ENCODE measurements at places on chromosomes 2 and 18. TPM values are rescaled to one million over a fixed set of nuclear protein-coding genes. Genes with fewer than 3 reads are reported as not detected.

GPN1 gene
- 44.9 TPM for total RNA-seq

TRABD2A gene
- 6.8 TPM for total RNA-seq

AKAIN1 gene
- total RNA-seq = not detected

MMADHC gene
- total RNA-seq = 94.0 TPM

KATNAL2 gene
- total RNA-seq = 1.7 TPM

LYPD6B gene
- total RNA-seq = not detected

TSPYL6 gene
- not detected for total RNA-seq

ZAP70 gene
- total RNA-seq = not detected

CFAP210 gene
- not detected for total RNA-seq

SLC16A14 gene
- total RNA-seq = 1.0 TPM

RSAD2 gene
- not detected for total RNA-seq

CD302 gene
- 5.0 TPM for total RNA-seq

SH2D6 gene
- total RNA-seq = 0.59 TPM

COQ10B gene
- 11.3 TPM for total RNA-seq

SP5 gene
- not detected for total RNA-seq

MYO3B gene
- not detected for total RNA-seq

VWC2L gene
- total RNA-seq = not detected

CAD gene
- 58.7 TPM for total RNA-seq

NTSR2 gene
- total RNA-seq = not detected

PDK1 gene
- 11.3 TPM for total RNA-seq

PGAP1 gene
- total RNA-seq = 2.5 TPM

TCF7L1 gene
- total RNA-seq = 1.0 TPM

C18orf54 gene
- total RNA-seq = 3.7 TPM

GPATCH11 gene
- total RNA-seq = 4.8 TPM

CMPK2 gene
- 0.30 TPM for total RNA-seq

PAX8 gene
- 0.17 TPM for total RNA-seq

CXCR2 gene
- not detected for total RNA-seq

ALPG gene
- total RNA-seq = not detected

GBX2 gene
- total RNA-seq = not detected

NDUFV2 gene
- 121 TPM for total RNA-seq

TCF23 gene
- total RNA-seq = not detected

REG3A gene
- total RNA-seq = not detected

FEV gene
- total RNA-seq = not detected

DQX1 gene
- not detected for total RNA-seq

GALR1 gene
- not detected for total RNA-seq

HOXD13 gene
- not detected for total RNA-seq

PPIL3 gene
- 44.2 TPM for total RNA-seq

SP140 gene
- 2.0 TPM for total RNA-seq

CXXC1 gene
- total RNA-seq = 46.9 TPM

TUBB8B gene
- total RNA-seq = not detected

ASB18 gene
- not detected for total RNA-seq

CCDC102B gene
- 5.4 TPM for total RNA-seq

DSG1 gene
- total RNA-seq = not detected

C2orf15 gene
- total RNA-seq = not detected

DSC3 gene
- total RNA-seq = 0.17 TPM

RAPGEF4 gene
- total RNA-seq = 1.8 TPM

SCYGR4 gene
- total RNA-seq = not detected

COL4A3 gene
- total RNA-seq = not detected

PDE11A gene
- total RNA-seq = not detected

FNDC4 gene
- 9.8 TPM for total RNA-seq

MYOM1 gene
- 0.15 TPM for total RNA-seq

MEP1B gene
- not detected for total RNA-seq

DUSP2 gene
- 1.2 TPM for total RNA-seq

GRB14 gene
- not detected for total RNA-seq

SERPINB7 gene
- total RNA-seq = 4.2 TPM

TTN gene
- total RNA-seq = under 0.01 TPM

All from bronchus fibroblast of lung (primary cell).